Thoracic aorta (tissue), 2 donors: ENCODE measurements at places on chromosomes 6 and 20.
A peak's percentile ranks its signal among the peaks of the same experiment; 100 is the strongest.

DNA sequence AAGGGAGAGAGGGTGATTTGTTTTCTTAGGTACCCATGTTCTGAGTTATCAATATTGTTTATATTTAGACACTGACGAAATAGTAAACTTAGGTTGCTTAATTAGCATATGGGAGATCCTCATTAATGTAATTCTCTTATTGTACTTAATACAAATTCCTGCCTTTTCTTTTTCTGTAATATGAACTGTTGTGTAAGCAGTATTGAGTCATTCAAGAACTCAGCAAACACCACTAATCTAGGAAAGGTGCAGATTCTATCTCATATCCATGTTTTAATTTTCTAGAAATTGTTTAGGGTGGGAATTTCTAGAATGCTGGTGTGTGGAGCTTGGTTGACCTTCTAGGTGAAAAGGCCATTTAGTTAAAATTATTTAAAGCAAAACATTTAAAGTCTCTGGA lies 216.0 kb downstream of the ZFAND3 start:
- peaks cover 8% of the 10 kb centered on the region for H3K4me1 ChIP-seq
- no peaks in the 10 kb centered on the region for H3K36me3 ChIP-seq
- no peak overlapping the region for H3K27ac ChIP-seq

DNA sequence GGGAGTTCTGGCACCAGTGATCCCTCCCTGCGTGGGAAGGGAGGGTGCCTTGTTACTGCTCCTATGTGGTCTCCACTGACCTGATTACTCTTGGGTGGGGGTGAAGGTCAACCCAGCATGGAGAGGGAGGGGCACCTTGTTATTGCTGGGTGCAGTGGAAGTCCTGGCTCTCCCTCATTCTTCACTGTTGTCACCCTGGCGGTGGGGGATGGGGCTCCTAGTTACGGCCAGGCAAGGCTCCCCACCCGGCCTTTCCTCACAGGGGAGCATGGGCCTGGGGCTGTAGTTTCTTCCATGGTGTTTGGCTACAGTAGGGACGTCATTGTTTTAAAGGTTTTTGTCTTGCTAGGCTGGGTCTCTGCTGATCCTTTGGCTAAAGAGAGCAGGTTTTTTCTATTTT lies 40.8 kb downstream of the PACSIN1 start:
- no peaks in the 10 kb centered on the region for H3K4me1 ChIP-seq
- no peak for DNase-seq
- H3K27ac ChIP-seq = no peak overlapping the region
- no peaks in the 10 kb centered on the region for H3K36me3 ChIP-seq
- H3K4me3 ChIP-seq = no peak overlapping the region

DNA sequence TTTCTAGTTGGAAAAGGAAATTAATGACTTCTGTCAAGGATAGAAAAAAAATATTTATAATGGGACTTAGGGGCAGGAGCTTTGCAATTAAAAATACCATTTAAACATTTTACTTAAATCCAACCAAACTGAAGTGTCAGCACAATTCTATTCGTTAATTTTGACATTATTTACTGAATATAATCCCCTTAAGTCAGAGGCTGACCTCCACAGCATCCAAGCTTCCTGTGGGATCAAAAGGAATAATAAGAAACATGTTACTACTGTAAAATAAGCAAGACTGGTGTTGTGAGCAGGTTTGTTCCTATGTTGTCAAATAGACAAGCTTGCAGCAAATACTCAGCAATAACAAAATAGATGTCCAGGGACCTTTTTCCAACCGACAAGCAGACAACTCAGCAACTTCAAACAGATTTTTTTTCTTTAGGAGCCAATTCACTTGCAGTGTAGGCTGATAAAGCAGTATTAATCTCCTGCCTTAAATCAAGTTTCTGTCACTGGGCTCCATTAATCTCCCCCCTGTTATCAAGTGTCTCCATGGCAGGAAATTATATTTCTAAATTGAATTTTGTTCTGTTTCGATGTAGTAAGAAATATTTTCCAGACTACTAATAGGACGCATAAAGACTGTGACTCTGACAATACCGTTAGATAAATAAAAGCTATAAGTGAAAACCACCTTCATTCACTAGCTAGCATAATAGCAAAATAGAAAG lies 157.4 kb downstream of the HACE1 start:
- DNase-seq = no peak
- H3K4me3 ChIP-seq = no peak overlapping the region
- H3K4me1 ChIP-seq = no peaks in the 10 kb centered on the region

DNA sequence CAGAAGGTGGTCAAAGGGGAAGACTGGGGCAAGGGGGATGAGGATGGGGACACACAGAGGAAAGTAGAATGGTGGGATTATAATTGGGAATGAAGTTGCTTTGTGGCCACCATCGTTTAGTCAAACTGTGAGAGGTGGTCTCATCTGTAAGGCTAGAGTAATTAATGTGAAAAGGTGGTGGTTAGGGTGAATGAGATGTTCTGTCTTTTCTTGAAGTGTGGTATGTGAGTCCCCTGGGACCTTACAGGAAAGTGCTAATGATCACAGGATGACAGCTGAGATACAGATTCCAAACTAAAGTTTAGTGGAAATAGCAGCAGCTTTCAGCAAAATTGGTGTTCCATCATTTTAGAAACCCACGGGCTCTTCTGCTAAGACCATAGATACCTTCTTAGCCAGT lies 10.7 kb downstream of the ZFAND3 start:
- DNase-seq = no peak
- H3K27me3 ChIP-seq = no peaks in the 10 kb centered on the region
- peaks cover 38% of the 10 kb centered on the region for H3K4me1 ChIP-seq
- no peaks in the 10 kb centered on the region for H3K36me3 ChIP-seq
- H3K27ac ChIP-seq = no peak overlapping the region

DNA sequence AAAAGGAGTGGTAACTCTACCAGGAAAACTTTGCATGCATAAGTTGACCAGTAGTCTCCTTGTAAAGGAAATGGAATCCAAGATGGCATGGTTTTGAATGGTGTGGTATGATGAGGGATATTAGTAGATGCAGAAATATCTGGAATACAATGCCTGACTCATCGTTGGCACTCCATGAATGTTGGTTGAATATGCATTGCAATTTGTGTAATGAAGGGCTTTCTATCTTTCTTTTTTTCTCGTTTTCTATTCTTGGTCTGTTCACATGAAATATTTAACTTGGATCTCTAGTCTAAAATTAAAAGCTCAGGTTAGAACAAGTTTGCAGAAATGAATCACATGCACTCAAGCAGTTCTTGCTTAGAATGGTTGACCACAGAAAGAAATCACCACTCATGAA lies 277.3 kb upstream of the PRND start:
- no peaks in the 10 kb centered on the region for H3K27me3 ChIP-seq
- H3K27ac ChIP-seq = peak overlapping the region; percentile 78
- H3K4me3 ChIP-seq = no peak overlapping the region
- H3K4me1 ChIP-seq = peaks cover 52% of the 10 kb centered on the region
- H3K36me3 ChIP-seq = no peaks in the 10 kb centered on the region
- no peak for DNase-seq

GRCh38 chr6:149727793-149728498 lies 10.0 kb upstream of the LATS1 start:
- H3K27ac ChIP-seq = no peak overlapping the region
- H3K27me3 ChIP-seq = no peaks in the 10 kb centered on the region
- no peak overlapping the region for H3K4me3 ChIP-seq
- H3K36me3 ChIP-seq = peaks cover 26% of the 10 kb centered on the region
- no peaks in the 10 kb centered on the region for H3K4me1 ChIP-seq

- no peak overlapping the region for H3K27ac ChIP-seq
- DNase-seq = no peak
Observed at GRCh38 chr20:25013478-25014380, 21.2 kb upstream of the APMAP start.

DNA sequence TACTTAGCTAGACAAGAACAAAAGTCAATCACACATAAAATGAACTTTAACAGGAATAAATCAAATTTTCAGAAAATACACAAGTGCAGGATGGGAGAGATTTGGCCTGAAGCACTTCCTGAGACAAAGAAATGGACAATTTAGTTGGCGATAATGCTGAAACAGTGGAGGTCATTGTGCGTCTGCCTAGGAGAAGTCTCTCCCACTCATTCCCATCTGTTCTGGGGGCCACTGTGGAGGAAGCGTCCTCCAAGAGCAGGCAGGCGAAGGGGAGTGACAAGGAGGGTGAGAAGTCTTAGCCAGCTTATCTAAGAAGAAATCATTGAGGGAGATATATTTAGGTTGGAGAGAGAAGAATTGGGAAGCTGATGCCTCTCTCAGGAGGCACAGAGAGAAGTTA lies 10.2 kb upstream of the TMEM242 start:
- DNase-seq = no peak
- no peaks in the 10 kb centered on the region for H3K36me3 ChIP-seq
- H3K4me1 ChIP-seq = no peaks in the 10 kb centered on the region

GRCh38 chr6:170017603-170018320 lies 266.3 kb downstream of the ERMARD start:
- H3K27me3 ChIP-seq = no peaks in the 10 kb centered on the region
- H3K4me1 ChIP-seq = no peaks in the 10 kb centered on the region
- H3K4me3 ChIP-seq = no peak overlapping the region
- H3K36me3 ChIP-seq = no peaks in the 10 kb centered on the region
- DNase-seq = no peak
- no peak overlapping the region for H3K27ac ChIP-seq

- no peak for DNase-seq
- H3K4me3 ChIP-seq = no peak overlapping the region
- H3K27me3 ChIP-seq = no peaks in the 10 kb centered on the region
- peaks cover 18% of the 10 kb centered on the region for H3K36me3 ChIP-seq
- H3K27ac ChIP-seq = no peak overlapping the region
Observed at GRCh38 chr6:143863771-143864170, 503 bp upstream of the ZC2HC1B start.

DNA sequence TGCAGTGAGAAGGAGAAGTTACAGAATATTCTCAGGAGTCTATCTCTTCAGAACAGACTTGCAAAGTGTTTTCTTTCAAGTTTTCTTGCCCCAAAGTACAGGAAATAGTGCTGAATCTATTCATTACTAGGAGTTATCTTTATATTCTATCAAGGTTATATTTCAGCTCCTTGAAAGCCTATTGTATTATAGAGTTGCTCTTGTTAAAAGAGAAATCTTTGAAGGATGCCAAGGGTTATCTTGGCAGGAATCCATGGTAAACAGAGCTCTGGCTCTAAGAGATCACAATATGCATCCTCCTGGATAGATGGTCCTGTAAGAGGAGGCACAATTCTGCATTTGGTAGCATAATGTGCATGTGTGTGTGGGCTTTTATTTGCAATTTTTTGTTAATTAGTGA lies 21.2 kb upstream of the SNRPB2 start:
- H3K4me1 ChIP-seq = no peaks in the 10 kb centered on the region
- no peaks in the 10 kb centered on the region for H3K36me3 ChIP-seq

DNA sequence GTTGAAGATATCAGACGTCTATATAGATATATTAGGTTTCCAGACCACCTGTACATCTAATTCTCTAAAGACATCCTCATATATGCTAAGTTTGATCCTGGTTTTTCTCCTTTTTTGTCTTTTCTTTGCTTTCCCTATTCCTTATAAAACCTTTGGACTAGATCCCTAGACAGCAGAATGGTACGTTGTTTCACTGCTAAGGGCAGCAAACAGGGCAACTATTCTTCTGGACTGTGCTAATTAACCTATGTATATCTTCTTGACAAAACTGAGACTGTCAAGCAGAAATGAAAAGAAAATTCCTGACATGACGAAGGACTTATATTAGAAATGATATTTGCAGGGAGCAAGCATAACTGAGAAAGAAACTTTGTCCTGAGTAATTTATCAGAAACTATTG lies 19.1 kb downstream of the ME1 start:
- no peak overlapping the region for H3K4me3 ChIP-seq
- no peaks in the 10 kb centered on the region for H3K4me1 ChIP-seq
- no peak overlapping the region for H3K27ac ChIP-seq
- no peak for DNase-seq
- no peaks in the 10 kb centered on the region for H3K27me3 ChIP-seq

DNA sequence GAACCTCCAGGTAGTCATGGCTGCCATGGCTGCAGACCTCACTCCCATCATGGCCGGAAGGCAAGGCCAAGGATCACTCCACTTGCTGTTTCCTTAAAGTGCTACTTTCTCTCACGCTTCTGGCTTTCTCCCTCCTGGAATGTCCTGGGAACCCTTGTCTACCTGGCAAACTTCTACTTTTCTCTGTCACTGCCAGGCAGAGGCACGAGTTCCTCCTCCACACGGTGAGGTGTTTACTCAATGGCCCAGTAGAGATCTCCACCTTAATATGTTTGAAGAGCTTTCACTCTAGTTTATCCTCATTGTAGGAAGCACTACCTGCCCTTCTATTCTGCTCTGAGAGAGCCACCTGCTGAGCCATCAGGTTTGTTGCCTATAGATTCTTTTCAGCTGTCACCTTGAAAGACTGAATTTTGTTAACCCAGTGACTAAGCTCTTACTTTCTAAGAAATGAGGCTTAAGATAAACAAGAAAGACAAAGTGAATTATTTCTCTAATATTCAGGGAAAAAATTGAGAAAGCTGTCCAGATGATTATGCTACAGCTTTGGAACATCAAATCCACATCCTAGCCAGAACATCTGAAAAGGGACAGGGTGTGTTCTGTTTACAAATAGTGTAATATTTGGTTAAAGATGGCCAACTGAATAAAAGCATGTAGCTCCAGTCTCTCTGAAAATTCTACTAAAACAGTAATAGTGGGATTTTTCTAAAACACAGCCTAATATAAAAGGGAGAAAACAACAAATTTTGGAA lies 54.9 kb downstream of the PLAGL1 start:
- no peaks in the 10 kb centered on the region for H3K27me3 ChIP-seq
- H3K27ac ChIP-seq = no peak overlapping the region
- H3K4me1 ChIP-seq = no peaks in the 10 kb centered on the region
- no peak overlapping the region for H3K4me3 ChIP-seq

GRCh38 chr6:168047841-168048723 lies 30.9 kb downstream of the FRMD1 start:
- H3K27ac ChIP-seq = no peak overlapping the region
- H3K4me3 ChIP-seq = no peak overlapping the region
- no peak for DNase-seq
- no peaks in the 10 kb centered on the region for H3K4me1 ChIP-seq

- no peaks in the 10 kb centered on the region for H3K36me3 ChIP-seq
- DNase-seq = no peak
- no peaks in the 10 kb centered on the region for H3K4me1 ChIP-seq
- no peaks in the 10 kb centered on the region for H3K27me3 ChIP-seq
- no peak overlapping the region for H3K27ac ChIP-seq
Observed at GRCh38 chr6:110430236-110430635, 14.9 kb upstream of the DDO start.

DNA sequence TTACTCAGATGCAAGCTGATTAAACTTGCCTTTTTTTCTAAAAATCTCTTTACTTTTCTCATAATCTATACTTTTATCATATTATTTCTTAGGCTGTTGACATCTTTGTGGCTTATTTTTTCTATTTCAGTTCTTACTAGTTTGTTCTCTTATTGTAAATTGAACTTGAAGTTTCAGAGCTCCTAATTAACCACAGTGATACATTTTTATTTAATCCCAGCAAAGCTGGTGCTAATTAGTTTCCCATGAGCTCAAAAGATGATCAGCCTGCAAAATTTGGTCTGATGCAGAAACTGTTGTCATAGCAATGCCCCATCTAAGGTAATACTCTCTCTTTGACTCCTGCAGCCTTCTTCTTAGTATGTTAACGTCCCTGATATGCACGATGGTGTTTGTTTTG lies 170.3 kb downstream of the FUT9 start:
- H3K27ac ChIP-seq = no peak overlapping the region
- no peak for DNase-seq
- H3K36me3 ChIP-seq = no peaks in the 10 kb centered on the region
- H3K4me1 ChIP-seq = no peaks in the 10 kb centered on the region

- H3K27ac ChIP-seq = no peak overlapping the region
- no peak overlapping the region for H3K4me3 ChIP-seq
- H3K27me3 ChIP-seq = peaks cover 71% of the 10 kb centered on the region
- H3K36me3 ChIP-seq = no peaks in the 10 kb centered on the region
Observed at GRCh38 chr6:100456141-100456907, 8.4 kb downstream of the SIM1 start.

GRCh38 chr6:167590193-167590592 lies 236.5 kb upstream of the AFDN start:
- peaks cover 3% of the 10 kb centered on the region for H3K4me1 ChIP-seq
- no peak overlapping the region for H3K4me3 ChIP-seq
- no peak for DNase-seq
- no peaks in the 10 kb centered on the region for H3K27me3 ChIP-seq
- H3K27ac ChIP-seq = no peak overlapping the region
